ENCODE measurements at places on chromosomes 13 and 19.

GRCh38 chr13:85661675-85662074 lies 137.5 kb downstream of the SLITRK6 start:
- no peak for DNase-seq

DNA sequence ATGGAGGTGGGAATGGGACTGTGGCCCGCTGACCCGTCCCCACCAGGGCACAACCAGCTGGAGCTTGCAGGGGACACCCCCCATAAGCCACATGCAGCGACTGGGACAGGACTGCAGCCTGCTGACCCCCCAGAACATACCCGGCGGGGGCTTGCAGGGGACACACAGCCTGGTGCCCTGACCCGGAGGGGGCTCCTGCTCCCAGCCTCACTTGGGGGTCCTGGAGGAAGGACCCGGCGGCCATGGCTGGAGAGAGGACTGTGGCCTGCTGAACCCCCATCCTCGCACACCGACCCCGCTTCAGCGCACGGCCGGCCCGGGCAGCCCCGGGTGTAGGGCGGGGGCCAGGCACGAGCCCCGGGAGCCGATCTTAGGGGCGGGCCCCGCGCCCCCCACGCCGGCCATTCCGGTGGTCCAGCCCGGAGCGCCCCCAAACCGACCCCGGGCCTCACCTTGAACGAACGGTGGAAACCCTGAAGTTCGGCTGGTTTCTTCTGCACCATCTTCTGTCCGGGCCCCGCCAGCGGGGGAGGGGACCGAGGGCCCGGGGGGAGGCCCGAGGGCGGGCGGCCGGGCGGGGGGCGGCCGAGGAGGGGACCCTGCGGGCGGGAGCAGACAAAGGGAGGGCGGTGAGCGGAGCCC lies 574 bp downstream of the MKNK2 start:
- DNase-seq, result no peak

- DNase-seq, result no peak
These were observed 1721.8 kb upstream of the SPRY2 start for GRCh38 chr13:82062772-82063171.

GRCh38 chr13:73997964-73998363 lies 136.2 kb downstream of the KLF12 start:
- no peak for DNase-seq

GRCh38 chr13:23652909-23653726 lies 82.9 kb downstream of the TNFRSF19 start:
- DNase-seq, result no peak

- no peak for DNase-seq
These were observed at the start of gene ZFP28 for GRCh38 chr19:56538761-56539263. ZFP28 (plus strand) TSS chr19:56538948; CDS start chr19:56539019, 71 bp downstream.

DNA sequence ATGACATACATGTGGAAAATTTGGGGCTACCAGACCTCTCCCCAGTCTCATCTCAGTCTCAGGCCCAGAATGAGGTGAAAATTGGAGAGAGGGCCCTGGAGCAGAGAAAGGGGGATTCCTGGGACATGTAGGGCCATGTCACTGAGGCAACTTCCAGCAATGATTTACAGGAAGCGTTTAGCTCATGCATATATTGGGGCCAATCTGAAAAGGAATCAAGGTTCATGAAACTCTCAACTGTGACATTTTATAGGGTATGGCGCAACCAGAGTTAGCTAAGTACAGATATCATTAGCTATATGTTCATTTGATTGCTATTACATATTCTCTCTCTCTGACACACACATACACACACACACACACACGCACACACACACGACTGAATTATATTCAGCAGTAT lies 86.3 kb downstream of the RNASEH2B start:
- DNase-seq, result no peak

Data from lung microvascular endothelial cell (primary cell).